Right lung (tissue), 10 donors: ENCODE measurements at places on chromosomes 4 and X. TPM values are rescaled to one million over a fixed set of nuclear protein-coding genes. Genes with fewer than 3 reads are reported as not detected.

PAGE4 gene
- polyA plus RNA-seq = 0.55 TPM

STAP1 gene
- polyA plus RNA-seq = not detected

KCNE5 gene
- polyA plus RNA-seq = 5.1 TPM

SLC7A11 gene
- polyA plus RNA-seq = 0.49 TPM

ITIH6 gene
- polyA plus RNA-seq = 0.04 TPM

DCAF4L1 gene
- 0.15 TPM for polyA plus RNA-seq

DNA sequence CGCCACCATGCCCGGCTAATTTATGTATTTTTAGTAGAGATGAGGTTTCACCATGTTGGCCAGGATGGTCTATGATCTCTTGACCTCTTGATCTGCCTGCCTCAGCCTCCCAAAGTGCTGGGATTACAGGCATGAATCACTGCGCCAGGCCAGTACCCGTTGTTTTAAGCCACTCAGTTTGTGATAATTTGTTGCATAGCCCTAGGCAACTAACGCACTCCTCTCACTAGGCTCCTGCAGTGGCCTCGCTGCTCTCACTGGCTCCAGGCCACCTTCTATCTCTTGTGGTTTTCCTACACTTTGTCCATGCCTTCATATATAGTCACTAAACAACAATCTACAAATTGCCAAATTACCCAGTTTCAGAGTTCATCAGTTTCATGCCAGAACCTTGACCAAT lies 58.1 kb downstream of the DCHS2 start:
- no peak for DNase-seq

DNA sequence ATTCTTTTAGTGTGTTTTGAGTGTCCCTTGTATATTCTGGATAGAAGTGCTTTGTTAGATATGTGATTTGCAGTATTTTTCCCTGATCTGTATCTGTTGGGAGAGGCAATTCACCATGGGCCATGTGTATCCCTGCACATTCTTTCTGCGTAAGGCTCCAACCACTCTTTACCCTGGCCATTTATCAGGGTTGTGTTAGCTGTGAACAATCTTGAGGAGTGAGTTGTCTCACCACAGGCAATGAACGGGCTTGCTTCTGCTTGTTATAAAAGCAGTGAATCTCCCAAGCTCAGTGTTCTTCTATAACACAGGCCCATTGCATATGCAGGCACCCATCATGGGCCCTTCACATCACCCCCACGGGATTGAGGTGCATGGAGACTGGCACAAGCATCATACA lies 18.9 kb upstream of the SMIM10 start:
- no peak for DNase-seq

DNA sequence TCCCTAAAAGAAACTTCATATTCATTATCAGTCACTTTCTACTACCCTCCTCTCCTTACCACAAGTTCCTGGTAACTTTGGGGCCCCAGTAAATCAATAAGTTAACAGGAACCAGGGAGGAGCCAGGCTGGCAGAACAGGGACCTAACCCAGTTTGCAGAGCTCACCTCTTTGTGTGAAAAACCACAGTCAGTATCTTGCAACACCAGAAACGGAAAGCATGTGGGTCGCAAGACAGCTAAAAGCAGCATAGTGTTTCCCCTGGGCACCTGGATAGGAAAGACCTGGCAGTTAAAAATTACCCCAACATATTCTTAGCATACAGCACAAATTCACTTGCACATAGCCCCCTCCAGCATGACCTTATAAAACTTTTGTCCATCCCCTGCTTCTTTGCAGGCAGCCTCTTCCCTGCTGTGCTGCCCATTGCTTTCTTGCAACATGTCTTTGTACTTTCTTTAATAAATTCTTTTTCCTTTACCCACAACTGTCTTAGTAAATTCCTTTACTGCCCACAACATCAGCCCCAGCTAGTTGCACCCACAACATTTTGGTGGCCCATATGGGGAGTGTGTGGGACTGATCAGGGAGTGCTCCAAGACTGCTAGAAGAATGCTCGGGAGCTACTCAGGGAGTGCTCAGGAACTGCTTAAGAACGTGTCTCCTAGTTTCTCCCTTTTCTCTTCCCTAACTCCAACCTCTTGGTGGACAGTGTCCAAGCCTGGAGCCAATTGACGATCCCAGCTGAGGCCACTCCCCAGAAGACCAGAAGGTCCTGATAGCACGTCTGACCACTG lies 83.4 kb downstream of the MSN start:
- no peak for DNase-seq

DNA sequence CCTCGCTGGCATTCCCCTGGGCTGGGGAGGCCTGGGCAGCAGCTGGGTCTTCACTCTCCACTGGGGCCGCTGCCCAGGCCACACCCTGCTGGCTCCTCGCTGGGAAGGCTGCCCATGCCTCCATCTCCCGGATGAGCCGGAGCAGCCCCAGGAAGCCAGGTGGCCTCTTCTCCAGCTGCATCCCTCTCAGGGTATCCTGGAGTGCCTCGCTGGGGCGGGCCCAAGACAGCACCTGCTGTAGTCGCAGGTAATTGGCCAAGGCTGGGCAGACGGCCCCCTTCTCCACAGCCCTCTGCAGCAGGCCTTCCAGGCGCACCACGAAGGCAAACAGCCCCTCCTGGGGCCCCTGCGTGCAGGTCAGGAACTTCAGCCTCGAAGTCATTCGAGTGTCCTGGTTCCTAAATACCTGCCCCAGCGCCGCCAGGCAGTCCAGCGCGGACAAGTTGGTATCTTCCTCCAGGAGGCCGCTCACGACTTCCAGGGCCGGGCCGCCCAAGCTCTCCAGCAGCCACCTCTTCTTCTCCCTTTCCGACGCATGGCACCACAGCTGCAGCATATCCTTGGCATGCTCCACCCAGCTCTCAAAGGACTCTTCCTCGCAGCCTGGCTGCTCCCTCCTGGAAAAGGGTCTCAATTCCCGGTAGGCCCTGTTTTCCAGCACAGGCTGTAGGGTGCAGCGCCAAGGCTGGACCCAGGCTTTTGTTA lies 3.7 kb downstream of the PNMA6E start:
- DNase-seq = no peak

DNA sequence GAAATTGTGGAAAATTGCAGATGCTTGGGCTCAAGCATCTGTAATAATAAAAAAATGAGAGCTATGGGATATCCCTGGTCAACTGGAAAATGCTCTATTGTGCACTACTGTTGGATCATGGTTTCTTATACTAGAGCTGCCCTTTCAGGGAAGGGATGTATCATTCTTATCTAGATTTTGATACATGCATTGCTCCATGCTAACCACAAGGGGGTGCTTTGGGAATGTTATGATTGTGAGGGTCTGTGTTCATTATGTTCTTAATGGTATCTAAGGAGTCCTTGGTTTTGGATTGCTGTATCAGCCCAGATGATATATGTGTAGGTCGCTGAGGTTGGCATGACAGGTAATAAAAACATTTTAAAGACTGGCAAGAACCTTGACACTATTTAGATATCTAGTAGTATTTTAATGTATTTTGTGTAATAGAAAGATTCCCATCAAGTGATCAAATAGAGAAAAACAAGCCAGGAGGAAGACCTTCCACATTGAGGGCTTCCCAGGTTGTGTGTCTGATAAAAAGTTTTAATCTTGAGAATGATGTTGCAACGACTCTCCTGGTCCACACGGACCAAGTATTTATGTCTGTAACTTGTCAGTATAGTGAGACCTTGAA lies 49.2 kb upstream of the TLR2 start:
- no peak for DNase-seq

- DNase-seq = no peak
These were observed 245.2 kb upstream of the TET2 start for GRCh38 chr4:104901438-104901837.

- DNase-seq = no peak
These were observed 42.0 kb downstream of the PHKA2 start for GRCh38 chrX:18941896-18942295.

DNA sequence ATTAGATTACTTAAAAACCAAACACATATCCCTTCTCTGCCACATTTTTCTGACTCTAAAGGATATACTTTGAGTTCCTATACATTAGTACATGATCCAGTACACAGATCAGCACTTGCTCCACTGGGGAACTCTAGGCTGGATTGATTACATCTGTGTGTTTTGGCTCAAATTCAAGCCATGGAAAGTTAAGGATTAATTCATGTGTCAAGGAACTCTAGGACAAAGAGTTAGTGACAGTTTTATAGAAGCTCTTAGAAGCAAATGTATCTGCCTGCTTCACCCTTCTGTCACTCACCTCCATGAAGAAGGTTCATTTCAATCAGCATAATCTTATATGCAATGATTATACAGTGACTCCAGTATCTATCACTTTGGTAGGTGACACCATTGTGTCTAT lies 43.2 kb downstream of the SCFD2 start:
- DNase-seq = no peak

- DNase-seq = no peak
These were observed 343.9 kb downstream of the ADGRL3 start for GRCh38 chr4:61543976-61544375.

DNA sequence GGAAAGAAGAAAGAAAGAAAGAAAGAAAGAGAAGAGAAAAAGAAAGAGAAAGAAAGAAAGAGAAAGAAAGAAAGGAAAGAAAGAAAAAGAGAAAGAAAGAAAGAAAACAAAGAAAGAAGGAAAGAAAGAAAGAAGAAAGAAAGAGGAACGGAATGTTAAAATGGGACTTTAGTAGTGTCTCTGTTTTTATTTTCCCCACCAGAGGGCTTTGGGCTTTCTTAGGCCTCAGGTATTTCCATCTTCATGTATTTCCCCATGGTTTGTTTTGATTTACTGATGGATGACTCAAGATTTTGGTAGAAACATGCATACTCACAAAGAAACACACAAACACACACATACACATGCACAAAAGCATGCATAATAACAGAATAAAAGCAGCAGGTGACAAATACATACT lies 181.2 kb downstream of the AFF2 start:
- no peak for DNase-seq

DNA sequence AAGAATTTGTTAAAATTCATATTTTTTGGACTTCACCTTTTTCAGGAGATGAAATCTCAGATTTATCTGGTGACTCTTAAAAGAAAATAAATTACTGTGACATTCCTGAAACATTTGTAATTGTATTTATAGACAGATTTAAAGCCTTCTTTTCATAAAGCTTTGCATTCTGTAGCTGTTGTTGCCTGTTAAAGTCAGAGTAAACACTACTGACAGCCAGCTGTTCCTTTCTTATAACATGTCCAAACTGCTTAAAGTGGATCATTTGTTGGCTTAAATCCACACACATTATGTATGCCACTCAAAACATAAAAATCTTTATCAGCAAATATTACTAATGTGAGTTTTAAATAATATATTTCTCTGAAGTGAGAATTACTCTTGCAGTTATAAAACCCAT lies 157.5 kb downstream of the TECRL start:
- no peak for DNase-seq

DNA sequence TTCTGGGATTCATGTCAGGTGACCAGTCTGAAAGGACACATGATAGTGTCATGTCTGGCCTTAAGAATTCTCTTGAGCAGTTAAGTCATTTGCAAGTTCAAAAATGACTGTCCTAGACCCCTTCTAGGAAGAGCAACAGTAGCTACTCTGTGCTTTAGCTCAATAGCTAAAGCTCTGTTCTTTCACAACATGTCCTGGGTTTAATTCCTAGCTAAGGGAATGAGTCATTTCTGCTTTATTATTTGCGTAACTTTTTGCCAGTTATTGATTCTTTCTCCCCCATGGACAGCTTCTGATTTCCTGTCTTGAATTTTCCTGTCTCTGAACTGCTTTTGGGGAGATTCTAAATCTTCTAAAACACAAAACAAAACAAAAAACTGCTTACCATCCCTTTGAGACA lies 1055.8 kb upstream of the DIAPH2 start:
- DNase-seq = no peak

GRCh38 chr4:7414736-7415510 lies 19.8 kb downstream of the PSAPL1 start:
- DNase-seq = no peak

DNA sequence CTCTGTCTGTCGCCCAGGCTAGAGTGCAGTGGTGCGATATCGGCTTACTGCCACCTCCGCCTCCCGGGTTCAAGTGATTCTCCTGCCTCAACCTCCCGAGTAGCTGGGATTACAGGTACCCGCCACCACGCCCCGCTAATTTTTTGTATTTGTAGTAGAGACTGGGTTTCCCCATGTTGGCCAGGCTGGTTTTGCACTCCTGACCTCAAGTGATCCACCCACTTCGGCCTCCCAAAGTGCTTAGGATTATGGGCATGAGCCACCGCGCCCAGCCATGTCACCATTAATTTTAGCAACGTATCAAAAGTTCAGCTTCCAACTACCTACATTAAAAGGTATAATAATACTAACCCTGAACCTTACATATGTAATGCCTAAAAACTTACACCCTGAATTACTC lies 940 bp upstream of the UTP3 start:
- DNase-seq = no peak

DNA sequence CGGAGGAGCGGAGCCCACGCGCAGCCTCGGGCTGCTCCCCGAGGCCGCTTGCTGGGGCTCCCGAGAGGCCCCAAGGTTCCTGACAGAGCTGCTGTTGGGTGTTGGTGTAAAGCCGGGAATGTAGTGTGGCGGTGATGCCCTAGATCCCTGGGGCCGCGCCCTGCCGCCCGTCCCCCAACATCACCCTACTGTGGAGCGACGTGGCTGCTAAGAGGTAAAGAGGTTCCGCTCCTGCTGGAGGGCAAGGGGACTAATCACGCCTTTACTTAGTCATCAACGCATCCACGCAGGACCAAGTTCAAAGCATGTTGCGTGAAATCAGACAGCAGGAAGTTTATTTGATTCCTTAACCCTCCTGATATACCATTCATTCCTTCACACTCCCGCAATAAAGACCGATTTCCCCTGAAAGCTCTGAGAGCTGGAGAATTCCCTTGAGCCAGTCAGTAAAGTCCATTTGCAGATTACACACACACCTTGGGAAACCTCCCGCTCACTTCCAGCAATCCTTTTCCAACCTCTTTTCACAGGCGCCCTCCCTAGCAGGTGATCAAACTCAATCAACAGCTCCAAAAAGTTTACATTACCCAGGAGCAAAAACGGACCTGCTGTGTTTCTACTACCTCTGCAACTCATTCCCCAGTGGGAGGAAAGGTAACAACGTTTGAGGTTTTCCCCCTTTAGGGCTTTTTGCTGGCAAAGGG lies 579 bp upstream of the GABRA2 start:
- no peak for DNase-seq

GRCh38 chrX:12374286-12374685 lies 236.0 kb downstream of the FRMPD4 start:
- DNase-seq = peak; percentile 21

GRCh38 chr4:128358913-128359279 lies 71.3 kb upstream of the PGRMC2 start:
- no peak for DNase-seq

DNA sequence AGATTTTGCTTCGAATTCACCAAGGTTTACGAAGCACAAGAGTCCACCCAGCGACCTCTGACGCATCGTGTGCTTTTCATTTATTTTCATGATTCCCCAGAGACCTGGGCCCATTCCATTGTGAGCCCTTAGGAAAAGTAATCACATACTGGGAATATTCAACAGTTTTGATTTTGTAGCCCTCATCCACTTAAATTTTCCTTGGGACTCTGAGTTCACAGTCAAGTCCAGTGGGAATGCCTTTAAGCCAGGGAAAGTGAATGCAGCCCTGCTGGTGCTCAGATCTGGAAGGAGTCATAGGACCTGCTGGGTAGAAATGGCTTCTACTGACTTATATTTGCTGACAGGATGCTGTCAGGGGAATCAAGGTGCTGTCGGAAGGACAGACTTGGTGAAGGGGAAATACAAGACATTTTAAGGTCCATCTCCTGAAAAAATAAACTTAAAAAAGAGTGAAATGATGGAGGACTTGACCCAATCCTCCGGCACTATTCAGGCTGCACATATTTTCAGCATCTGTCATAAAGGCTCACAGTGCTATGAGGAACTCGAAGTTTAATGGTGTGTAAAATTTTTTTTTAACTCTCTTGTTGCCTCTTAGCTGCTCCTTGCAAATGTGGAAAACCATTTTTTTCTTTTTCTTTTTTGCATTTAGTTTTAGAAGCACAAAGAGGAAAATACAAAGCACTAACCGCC lies 204.9 kb downstream of the MID1 start:
- no peak for DNase-seq
